GM13977 (cell line): ENCODE measurements at places on chromosomes 11 and 22.

DNA sequence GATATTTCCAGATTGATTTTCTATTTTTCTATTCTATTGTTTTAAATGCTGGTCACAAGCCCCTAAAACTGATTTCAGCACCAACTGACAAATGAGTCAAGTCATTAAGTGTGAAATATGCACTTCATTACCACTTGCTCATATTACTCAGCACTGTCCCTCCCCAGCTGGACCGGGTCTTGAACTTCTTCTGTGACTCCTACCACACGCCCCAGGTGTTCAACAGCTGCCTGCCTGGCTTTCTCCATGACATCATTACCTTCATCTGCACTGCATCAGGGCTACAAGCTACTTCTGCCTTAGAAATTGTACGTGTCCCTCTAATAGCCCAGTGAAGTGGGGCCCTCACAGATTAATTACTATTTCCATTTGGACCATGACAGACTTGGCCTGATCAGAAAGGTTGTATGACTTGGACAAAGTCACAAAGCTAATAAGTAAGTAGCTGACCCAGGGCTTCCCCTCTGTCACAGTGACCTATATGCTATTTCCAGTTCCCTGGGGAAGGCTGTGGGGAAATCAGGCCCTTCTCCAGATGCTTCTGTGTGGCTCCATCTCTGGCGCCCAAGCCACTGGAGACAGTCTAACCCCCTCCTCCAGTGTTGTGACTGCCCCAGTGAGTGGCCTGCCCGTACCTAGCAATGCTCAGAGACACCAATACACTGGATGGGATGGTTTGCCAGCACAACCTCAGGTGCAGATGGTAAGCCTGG is 18.1 kb downstream of the TBC1D10A start:
- peak; percentile 75 for DNase-seq

DNA sequence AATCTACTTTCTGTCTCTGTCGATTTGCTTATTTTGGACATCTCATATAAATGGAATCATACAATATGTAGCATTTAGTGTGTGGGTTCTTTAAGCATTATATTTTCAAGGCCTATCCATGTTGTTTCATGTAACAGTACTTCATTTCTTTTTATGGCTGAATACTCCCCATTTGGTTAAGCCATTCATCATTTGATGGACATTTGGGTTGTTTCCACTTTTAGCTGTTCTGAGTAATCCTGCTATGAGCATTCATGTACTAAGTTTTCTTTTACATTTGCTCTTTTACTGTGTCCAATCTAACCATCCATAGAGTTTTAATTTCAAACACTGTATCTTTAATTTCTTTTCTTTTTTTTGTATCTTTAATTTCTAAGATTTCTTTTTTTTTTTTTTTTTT is 55.6 kb upstream of the SPTBN2 start:
- no peak for DNase-seq

DNA sequence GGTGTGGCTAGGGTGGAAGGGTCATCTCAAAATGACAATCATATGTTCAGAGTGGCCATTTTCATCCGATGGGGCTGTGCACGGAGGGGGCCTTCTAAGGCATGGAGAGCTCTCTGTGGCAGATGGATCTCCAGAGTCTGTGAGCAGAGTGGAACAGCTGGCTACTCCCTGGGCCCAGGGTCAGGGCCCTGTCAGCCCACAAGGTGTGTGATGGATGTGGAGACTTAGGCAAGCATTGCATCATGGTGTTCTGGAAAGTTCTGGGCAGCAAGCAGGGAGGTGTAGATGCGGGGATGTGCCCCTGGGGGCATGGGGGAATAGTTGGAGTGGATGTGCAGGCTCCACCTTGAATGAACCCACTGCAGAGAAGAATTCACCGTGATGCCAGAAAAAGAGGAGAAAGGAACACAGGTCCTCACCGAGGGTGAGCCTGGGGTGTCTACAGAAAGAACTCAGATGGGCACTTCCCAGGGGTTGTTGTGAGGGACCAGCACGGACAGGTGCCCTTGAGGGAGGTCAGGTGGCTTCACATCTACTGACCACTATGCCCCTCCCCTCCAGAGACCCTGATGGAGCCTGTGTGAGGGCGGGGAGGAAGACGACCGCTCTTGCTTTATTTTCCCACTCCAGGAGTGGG is 51.1 kb downstream of the CHRDL2 start:
- DNase-seq = no peak

DNA sequence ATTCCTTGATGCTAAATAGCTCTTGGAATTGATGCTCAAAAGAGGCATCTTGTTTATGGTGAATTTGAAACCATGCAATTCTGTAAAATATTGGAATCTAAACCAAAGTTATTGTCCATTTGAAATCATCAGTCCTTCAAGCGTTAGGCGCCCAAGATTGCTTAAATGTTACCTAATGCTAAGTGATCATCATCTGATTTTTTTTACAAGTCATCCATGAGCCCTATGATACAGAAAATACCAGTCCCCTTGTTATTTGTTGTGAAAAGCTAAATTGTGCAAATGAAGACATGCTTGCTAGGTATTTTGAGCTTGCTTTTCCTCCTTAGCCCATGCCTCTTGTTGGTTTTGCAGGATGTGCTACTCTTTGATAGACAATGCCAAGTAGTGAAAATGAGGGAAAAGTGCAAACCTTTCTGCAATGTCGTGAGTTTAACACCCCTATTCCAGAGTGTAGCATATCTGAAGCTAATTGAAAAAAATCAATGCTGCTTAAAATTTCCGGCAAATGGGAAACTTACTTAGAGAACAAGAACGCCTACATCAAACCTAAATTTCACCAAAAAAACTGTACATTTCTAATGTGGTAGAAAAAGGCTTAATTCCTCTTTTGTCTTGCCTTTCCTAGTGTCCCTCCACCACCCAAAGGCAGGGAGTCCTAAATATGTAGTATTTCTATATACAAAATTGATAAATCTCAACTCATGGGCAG is 1.9 kb downstream of the GRK3 start:
- no peak for DNase-seq

GRCh38 chr11:25612806-25613205 is 719.1 kb upstream of the ANO3 start:
- no peak for DNase-seq

DNA sequence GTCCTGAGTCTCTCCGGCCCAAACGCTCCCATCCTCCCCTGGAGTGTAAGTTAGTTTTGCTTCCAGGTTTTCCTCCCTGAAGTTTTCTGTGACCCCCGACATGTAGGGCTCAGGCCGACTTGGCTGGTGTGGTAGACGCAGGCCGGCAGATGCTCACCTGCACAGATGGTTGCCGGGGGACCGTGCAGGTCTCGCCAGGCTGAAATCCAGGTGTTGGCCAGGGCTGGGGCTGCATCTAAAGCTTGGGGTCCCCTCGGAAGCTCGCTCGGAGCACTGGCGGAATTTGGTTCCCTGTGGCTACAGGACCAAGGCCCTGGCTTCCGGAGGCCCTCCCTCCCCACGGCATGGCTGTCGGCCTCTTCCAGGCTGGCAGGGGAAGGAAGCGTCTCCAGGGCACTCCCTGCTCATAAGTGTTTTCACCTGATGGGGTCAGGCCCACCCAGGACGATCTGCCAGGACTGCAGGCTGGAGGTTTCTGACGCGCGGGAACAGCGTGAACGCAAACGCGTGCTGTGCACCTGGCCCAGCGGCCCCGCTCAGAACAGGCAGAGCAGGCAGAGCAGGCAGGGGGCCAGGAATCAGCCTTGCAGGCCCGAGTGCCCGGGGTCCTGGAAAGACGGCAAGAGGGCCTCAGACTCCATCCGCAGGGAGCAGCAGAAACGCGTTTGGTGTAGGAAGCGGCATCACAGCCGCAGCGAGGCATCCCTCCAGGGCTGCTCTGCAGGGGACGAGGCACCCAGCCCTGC is 258.2 kb downstream of the BRD1 start:
- DNase-seq = no peak
